ENCODE measurements at places on chromosomes 7 and 10.

DNA sequence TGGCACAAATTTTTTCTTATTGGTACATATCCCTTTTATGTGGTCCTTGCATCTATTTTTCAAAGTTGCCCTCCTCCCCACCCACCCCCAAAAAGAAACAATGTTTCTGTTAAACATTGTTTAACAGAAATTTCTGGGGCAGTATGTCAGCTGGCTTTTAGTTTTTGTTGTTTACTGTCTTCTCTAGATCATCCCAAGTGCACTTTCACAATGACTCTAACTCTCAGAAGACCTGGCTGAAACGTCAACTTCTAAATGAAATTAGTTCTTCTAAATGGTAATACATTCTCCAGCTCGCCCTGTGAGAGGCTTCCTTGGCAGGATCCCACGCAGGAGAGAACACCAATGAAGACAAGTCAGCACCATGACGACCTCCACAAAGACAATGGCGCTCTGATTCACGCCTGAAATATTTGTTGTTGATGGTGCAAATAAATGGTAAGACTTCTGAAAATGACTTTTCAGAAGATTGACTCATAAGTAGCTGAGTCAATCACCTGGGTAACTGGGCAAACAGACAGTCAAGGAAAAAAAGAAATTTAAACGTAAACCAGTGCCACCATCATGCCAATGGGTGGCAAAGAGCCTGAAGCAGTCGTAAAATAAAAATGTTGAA lies 293.7 kb downstream of the FZD1 start:
- no peak for DNase-seq

DNA sequence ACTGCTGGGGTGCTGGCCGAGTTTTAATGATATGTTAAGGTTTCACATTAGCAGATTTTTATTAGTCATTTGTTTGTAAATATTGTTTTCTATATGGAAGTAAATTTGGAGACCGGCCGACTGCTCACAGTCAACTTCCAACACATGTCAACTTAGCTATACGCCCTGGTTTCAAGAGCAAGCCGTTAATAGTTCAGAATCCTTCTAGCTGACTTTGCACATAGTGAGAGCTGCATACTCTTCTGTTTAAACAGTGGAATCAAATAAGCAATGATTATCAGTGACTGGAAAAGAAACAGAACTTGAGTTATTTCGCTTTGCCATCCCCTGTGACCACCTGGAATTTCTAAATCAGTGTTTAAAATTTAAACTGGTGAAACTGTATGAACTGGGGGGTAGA lies 109.9 kb downstream of the PFKFB3 start:
- DNase-seq, result no peak

GRCh38 chr7:151453326-151453791 lies 13.4 kb upstream of the CRYGN start:
- no peak for DNase-seq

- no peak for DNase-seq
Observed at GRCh38 chr7:2016761-2017480, 215.8 kb downstream of the MAD1L1 start.

DNA sequence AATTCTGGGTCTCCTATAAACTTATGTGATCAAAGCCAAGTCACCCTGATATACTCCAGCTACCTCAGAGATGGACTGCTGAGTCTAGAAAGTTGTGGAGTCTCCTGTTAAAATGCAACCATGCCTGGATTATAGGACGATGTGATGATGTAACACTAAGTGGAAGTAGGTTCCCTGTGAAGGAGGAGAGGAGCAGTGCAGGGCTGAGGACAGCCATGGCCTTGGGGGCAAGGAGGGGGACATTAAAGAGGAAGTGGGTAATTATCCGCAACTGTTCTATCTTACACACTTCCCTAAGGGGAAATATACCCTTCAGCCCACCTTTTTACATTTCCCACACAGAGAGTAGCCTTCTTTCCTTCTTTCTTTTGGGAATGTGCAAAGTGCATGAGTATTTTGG lies 63.8 kb downstream of the MTPN start:
- DNase-seq, result no peak

GRCh38 chr10:24935504-24936292 lies 16.7 kb downstream of the PRTFDC1 start:
- no peak for DNase-seq
